ENCODE measurements at places on chromosomes 4 and X.

DNA sequence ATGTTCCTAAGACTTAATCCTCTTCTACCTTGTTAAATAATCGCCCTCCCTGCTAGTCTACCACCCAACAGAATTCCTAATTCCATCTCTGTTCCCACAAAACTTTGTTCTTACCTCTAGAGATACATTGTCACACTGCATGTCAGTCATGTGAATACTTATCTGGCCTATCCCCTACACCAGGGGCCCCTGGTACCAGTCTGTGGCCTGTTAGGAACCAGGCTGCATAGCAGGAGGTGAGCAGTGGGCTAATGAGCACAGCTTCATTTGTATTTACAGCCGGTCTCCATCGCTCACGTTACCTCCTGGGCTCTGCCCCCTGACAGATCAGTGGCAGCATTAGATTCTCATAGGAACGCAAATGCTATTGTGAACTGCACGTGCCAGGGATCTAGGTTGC is 73.9 kb downstream of the APBB2 start:
- DNase-seq = no peak

DNA sequence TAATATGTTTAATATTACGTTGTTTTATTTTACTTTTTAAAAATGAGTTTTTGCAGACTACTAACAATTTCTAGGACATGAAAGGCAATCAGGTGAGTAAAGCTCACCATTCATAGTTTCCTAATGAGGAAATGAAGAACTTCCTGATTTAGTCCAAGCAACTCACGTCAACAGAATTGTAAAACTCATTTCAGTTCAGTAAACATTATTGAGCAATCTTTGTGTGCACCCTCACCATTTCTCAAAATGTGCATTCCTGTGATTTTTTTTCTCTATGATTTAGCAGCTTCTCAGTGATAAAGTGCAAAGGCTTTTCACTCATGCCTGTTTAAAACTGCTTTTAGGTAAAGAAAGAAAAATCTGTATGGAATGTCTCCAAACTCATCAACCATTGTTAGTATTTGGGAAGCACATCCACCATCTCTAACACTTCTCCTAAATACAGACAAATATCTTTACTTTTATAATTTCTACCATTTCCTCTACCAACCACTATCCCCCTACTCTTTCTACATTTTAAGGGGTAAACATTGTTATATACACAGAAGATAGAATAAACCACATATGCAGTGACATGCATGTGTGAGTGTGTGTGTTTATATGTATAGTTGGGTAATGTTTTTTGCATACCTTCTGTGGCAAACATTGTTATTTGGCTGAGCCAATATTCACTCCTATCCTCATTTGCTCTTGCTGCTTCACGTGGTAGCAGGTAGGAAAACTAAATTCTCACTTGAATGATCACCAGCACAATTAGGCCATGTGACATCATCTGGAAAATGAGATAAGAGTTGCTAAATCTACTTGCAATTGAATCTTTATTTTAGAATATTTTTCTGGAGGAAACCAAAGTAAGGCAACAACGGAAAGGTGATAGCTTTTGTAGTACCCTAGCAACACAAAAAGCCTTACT is 54.7 kb upstream of the PRDM8 start:
- DNase-seq = peak; percentile 64

DNA sequence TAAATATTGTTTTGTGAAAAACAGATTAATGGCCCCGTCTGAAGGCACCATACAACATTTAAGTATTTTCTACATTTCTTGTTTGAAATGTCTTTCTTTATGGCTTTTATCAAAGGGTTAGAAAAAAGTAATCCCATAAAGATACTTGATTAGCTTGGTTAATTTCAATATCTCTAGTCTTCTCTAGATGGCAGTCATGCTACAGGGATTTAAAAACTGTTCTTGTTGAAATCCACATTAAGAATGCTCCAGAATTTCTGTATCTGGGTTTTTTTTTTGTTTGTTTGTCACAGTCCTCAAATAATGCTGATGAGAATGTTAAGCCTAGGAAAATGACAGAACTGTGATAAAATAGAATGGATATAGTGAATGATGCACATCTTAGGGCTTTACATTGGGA is 109.0 kb upstream of the AADAT start:
- DNase-seq = no peak

DNA sequence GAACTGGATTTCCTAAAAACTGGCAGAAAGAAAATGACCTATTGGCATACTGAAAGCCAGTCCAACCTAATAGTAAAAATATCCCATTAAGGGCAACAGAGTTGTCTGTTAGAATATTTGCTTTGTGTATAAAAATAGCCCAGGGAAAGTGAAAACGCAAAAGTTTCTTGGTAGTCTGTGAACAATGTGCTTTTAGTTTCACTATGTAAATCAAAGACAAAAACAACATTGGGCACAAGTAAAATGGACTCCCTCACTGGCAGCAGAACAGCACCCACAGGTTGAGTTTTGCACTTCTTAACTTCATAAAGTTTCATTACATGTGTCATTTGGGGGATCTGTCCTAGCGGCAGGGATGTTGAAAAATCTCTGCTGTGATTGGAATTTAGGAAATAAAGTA is 4.3 kb upstream of the FGG start:
- no peak for DNase-seq

DNA sequence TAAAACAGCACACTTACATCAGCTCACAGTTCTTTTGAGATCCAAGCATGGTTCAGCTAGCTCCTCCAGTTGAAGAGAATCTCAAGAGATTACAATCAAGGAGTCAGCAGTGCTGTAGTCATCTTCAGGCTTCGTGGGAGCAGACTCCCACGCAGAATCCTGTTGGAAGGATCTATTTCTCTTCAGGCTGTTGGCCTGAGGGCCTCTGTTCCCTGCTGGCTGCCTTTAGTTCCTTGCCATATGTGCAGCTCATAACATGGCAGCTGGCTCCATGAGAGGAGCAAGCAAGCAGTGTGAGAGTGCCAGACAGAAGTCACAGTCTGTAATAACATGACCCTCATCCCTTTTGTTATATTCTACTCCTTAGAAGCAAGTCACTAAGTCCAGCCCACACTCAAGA is 168.6 kb downstream of the COX18 start:
- DNase-seq = no peak

DNA sequence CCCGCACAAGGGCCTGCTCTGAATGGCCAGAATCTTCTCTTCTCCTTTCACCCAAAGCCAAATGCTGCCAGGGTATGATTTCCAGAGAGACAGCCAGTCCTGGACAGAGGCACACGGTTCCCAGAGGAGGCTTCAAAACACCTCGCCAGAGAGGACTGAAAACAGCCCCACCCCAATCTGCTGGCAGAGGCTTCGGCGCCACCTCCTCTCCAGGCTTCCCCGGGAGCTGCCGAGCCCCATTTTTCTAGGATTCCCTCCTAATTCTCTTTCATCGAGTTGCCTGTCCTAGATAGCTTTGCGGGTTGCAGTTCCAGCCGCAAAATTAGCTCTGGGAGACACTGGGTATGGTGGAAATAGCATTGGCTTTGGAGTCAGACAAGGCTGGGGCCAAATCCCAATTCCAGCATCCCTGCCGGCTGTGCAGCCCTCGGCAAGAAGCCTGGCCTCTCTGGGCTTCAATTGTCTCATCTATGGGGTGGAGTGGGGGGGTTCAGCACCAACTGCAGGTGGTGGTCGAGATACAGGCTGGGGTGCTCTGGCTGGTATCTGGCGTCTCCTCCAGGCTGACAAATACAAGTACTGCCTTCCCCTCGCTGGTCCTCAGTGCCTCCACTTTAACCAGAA is 22.6 kb downstream of the PPP2R2C start:
- no peak for DNase-seq

DNA sequence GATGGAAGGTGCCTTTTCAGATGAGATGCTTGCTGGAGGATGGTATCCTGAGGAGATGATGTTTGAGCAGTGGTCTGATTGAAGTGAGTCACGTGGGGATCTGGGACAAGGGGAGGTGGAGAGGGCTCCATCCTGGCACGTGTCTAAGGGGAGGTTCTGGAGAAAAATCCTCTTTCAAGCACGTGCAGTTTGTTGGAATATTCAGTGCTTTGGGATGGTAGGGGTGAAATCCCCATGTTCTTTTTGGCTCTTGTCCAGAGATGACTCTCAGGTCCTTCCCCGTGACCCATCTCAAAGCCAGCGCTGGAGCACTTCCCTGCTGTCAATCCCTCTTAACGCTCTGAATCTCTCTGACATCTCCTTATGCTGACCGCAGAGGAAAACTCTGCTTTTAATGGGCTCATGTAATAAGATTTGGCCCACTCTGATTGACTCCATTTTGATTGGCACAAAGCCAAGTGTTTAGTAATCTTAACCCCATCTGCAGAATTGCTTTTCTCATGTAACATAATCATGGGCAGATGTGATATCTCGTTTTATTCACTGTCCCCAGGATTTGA is 10.8 kb upstream of the KLKB1 start:
- DNase-seq = no peak

DNA sequence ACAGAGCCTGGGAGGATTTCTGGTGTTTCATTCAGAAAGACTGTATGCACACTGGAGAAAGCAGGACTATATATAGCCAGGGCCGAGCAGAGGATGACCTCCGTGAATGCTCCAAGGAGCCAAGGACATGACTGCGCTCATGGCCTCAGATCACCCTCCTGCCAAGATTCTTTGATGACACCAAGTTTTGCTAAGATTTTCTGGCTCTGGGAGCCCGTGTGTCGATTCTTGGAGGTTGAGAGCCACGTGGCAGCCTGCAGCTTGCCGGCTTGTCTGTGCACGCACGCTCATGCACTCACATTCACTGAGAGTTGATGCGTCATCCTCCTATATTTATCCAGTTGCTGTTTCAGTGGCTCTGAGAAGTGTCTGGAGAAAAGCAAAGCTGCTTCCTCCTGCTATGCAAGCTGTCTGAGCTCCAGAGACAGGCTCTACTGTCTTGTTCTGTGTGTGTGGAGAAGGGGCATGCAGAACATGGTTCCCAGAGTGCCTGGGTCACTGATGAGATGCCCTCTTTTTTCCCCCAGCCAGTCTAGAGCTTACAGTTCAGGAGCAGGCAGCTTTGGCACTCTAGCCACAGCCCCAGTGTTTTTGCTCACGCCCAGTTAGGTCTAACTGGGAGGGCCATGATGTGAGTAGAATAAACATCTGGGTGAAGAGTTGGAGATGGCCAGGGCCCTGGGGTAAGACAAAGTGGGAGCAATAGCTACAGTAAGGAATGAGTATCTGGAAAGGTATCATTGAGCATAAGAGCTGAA is 64.9 kb upstream of the SCOC start:
- DNase-seq = no peak

DNA sequence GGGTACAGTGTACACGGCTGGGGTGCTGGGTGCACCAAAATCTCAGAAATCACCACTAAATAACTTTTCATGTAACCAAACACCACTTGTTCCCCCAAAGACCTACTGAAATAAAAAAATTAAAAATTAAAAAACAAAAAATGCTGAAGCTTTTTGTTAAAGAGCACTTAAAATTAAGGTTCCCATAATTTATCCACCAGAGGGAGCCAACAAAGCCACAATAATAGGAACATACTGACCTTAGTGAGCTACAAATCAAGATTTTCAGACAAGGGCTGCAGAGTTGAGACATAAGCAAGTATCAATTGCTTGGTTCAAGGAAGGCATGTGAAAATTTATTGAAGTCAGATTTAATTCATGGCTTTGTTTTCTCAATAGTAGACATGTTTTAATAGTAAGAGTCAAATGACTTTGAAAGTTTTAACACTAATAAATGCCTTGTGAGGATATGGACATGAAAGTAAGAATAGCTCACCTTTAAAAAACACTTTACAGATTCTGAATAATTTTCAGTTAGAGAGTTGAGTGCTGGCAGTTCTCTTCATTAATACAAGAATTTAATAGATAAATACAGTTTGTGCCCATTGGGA is 43.0 kb upstream of the SCOC start:
- peak; percentile 64 for DNase-seq

- DNase-seq = no peak
These were observed 19.9 kb downstream of the DCHS2 start for GRCh38 chr4:154471526-154472331.
